ENCODE measurements at places on chromosomes 5 and 9.

DNA sequence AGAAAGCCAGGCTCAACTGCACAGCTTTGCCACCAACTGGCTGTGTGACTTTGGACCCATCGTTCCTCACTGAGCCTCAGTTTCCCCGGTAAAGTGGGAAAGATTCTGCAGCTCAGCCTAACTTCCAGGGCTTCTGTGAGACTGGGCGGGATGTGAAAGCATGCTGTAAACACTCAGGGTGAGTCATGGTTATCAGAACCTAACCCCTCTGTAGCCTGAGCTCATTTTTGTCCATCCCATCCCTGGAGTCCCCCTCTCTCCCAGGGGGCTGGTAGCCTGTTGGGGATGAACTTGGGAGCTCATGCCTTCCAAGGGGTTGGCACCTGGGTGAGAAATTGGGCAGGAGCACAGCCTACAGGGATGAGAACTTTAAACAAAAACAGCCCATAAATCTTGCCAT is 2.3 kb downstream of the CCDC69 start:
- no peak for DNase-seq

- DNase-seq: no peak
Observed at GRCh38 chr9:127308652-127309434, 44.3 kb downstream of the GARNL3 start.

DNA sequence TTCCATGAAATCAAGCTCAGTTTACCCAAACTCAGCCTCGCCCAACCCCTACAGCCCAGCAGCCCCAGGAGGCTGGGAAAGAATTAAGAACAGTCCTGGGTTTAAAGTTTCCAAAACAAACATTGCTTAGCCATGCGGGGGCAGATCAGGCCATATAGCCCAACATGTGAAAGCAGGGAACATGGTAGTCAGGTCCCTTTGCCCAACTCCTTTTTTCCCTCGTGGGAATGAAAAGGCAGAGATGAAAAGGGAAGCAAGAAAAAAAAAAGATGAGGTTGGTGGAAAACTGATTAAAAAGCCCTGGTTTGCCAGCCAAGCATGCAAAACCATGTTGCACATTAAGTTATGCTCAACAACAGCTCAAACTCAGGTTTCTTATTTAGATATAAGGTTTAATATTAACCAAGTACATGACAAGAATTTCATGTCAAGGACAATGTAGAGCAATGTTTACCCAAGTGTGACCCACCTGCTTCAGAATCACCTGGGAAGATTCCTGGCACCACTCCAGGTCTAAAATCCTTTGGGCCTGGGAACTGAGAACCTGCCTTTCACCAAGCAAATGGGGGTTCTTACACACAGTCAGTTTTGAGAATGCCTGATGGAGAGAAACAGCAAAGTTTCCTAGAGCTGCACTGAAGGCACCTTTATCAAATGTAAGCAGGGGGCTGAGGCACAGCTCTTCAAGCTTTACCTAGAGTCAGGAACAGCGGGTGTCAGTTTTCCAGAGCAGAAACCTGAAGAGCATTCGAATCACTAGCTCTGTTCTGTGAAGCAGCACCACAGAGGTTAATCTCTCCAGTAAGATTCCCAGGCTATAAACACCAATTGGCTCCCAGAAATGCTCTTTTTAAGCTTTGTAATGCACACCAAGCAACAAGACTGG is 1.7 kb downstream of the FREM1 start:
- DNase-seq: no peak

DNA sequence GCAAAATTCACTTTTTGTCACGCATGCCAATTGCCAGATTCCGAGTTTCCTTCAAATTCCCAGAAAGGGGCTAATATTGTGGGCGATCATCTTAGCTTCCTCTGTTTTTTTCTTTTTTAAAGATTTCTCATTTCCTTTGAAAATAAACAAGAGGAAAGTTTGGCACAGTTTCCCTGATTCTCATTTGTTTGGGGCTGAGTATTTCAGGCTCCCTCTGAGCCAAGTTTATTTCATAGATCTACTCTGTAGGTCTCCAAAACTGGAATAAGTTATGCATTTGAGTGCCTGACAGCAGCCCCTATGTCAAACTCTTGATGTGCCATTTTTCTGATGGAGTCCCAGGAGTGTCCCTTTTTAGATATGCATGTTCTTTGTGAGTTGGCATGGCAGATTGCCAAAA is 1297.2 kb upstream of the WWC1 start:
- DNase-seq: no peak

DNA sequence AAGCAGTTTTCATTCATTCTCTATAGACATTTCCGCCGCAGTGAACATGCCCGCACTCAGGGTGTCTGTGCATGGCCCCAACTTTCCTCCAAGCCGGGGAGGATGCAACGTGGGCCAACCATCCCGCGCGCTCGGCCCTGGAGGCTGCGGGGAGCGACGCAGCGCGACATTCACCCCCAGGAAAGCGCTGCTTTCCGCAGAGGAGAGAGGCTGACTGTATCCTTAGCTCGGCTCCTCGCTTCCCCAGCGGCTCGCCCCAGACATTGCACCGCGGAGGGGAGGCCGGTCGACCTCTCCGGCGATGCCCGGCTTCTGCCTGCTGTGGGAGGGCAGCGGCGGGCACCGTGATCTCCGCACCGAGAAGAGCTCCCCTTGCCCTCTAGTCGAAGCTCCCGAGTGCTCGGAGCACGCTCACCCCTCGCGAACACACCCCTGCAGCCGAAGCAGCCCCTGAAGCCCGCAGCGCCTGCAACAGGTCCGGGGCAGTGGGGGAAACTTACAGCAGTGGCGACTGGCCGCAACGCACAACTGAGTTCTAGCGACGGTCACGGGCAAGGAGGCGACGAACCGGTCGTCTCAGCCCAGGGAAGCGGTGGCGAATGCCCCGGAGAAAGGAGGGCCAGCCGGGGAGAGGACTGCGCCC is 600 bp downstream of the ENC1 start:
- DNase-seq: no peak

- no peak for DNase-seq
Observed at GRCh38 chr5:41482173-41482572, 28.2 kb downstream of the PLCXD3 start.
